Calu3 (cell line): ENCODE measurements at places on chromosomes 13 and 19. TPM values are rescaled to one million over a fixed set of nuclear protein-coding genes. Genes with fewer than 3 reads are reported as not detected.

DNA sequence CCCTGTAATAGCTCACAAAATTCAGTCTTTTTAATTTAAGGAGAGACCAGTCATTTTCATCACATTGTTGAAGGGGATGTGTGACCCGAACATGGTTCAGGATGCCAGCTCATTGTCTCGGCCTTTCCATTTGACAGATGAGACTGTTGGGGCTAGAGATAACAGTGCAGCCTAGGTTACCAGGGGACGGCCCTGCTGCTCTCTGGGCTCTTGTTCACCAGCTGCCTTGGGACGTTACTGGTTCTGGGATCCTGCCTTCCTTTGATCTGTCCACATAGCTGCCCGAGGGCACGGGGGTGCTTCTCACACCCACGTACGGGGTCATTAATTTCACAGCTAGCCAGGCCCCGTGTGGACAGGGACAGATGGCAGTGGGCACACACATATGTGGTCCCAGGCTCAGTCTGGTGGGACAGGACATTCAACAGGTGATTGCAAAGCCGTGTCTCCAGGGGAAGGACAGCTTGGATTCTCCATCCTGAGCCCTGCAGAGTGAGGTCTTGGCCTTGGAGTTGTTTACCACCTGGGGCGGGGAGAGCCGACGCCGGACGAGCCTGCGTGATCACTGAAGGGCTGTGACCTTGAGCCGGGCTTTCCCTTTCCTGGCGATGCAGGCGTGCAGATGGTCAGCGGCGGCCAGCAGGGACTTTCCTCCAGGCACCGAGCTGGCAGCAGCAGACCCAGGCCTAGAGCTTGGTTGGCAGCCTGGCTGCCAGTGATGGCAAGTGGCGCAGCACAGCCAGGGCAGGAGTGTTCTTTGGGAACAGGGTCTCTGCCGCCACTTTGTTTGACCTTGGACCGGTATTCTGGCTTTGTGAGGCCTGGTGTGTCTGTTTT is 26.7 kb upstream of the NPAS1 start:
- no peak for DNase-seq
- H3K4me3 ChIP-seq = no peak overlapping the region
- H3K36me3 ChIP-seq = peaks cover 29% of the 10 kb centered on the region
- no peak overlapping the region for H3K27ac ChIP-seq

DNA sequence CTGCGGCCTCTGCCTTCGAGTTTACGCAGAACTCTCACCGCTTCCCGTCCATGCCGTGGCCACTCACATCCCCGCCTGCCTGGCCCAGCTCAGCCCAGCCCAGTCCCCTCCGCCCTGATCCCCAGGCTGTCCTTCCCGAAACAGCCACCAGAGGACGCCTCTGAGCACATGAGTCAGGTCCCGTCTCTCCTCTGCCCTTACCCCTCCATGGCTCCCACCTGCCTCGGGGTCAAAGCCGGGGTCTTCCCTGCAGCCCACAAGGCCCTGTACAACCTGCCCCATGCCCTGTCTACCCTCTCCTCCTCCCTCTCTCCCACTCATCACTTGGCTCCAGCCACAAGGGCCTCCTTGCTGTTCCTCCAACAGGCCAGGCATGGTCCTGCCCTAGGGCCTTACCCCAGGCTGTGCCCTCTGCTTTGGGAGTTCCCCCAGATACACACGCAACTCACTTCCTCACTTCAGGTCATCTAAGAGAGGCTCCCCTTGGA is 8.1 kb upstream of the SEMA6B start:
- no peak overlapping the region for H3K27ac ChIP-seq
- peaks cover 13% of the 10 kb centered on the region for H3K27me3 ChIP-seq
- H3K4me3 ChIP-seq = no peak overlapping the region
- peak; percentile 73 for DNase-seq
- H3K4me1 ChIP-seq = no peaks in the 10 kb centered on the region

- no peaks in the 10 kb centered on the region for H3K4me1 ChIP-seq
- peaks cover 6% of the 10 kb centered on the region for H3K36me3 ChIP-seq
- no peak for DNase-seq
- H3K4me3 ChIP-seq = no peak overlapping the region
Observed at GRCh38 chr13:41199079-41199478, 4.7 kb upstream of the KBTBD7 start.

DNA sequence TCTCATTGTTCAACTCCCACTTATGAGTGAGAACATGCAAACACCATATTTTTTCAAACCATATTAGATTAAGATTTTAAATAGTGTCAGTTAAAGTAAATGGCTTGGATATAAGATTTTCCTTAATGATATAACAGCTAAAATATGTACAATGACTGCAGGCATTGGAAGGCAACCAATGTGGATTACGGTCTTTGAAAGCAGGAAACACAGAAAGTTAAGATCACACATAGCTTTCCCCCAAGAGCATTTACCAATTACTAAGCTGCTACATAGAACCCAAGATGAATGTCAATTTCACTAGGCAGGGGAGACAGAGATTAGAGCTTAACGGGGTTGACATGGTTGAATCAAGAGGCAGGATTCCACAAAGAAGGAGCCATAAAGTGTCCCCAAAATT is 173.2 kb upstream of the TRPC4 start:
- no peak overlapping the region for H3K4me3 ChIP-seq
- no peaks in the 10 kb centered on the region for H3K4me1 ChIP-seq
- H3K27ac ChIP-seq = no peak overlapping the region
- H3K36me3 ChIP-seq = no peaks in the 10 kb centered on the region
- no peaks in the 10 kb centered on the region for H3K27me3 ChIP-seq

- H3K4me3 ChIP-seq = no peak overlapping the region
- H3K27ac ChIP-seq = no peak overlapping the region
- no peak for DNase-seq
- no peaks in the 10 kb centered on the region for H3K27me3 ChIP-seq
- peaks cover 8% of the 10 kb centered on the region for H3K4me1 ChIP-seq
Observed at GRCh38 chr13:106468744-106469590, 66.5 kb downstream of the EFNB2 start.

DNA sequence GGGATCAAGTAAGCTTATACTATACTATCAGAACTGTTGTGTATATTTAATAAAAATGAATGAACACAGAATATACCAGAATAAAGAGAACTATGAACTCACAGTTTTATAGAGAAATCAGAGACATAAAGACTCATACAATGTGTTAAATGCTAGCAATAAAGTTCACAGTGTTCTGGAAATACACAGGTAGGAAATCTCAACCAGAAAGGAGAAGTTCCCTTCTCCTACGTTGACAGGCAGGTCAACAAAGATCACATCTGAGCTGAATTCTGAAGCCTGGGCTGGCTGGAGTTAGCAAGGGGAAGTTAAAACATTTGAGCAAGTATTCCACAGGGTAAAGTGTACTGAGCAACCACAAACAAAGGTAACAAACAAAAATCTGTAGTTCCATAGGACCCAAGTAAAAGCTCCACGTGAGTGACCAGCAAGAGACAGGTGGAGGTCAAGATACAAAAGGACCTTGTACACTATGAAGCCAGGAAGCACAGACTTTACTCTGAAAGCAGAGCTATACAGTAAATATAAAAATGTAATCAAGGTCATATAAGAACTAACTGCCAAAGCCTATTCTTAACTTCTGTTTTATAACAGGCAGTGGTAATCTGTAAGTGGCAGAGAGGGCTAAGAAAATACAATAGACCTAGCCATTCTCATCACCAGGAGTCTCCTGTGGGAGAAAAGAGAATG is 13.0 kb downstream of the FBXL3 start:
- no peaks in the 10 kb centered on the region for H3K36me3 ChIP-seq
- H3K4me3 ChIP-seq = no peak overlapping the region
- H3K4me1 ChIP-seq = no peaks in the 10 kb centered on the region
- H3K27me3 ChIP-seq = no peaks in the 10 kb centered on the region
- no peak overlapping the region for H3K27ac ChIP-seq

DNA sequence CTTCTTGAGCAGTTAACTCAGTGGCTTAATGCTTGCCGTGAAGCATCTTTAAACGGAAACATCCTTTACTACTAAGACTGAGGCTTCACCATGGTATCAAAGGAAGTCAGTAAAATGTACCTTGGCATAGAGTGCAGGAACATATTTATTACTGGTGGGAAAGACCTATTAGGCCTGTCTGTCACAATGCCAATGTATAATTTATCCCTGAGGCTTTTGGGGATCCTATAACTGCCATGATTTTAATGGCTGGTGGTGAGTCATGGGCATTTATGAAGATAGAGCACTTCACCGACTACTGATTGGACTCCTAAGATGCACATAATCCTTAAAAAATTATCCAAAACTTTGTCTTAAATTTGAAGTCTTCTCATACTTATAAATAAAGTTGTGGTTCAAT is 79.6 kb downstream of the FGF14 start:
- no peak for DNase-seq
- peaks cover 8% of the 10 kb centered on the region for H3K4me1 ChIP-seq
- no peak overlapping the region for H3K27ac ChIP-seq
- no peaks in the 10 kb centered on the region for H3K36me3 ChIP-seq
- H3K4me3 ChIP-seq = no peak overlapping the region

IZUMO2 gene
- total RNA-seq = not detected in 2 replicates

DNA sequence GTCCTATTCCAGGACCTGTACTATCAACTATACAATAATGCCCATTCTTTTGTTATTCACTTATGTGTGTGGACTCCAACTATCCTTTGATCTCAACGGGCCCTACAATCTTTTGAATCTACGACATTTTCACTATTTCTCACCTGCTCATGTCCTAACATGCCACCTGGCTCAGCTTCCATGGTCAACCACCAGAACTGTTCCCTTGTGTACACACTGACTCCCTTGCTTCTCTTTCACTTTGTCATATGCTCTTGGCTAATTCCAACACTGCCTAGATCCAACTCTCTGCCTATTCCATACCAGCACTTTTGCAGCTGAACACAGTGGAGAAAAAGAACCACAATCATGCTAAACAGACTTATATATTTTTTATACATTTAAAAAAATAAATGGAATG is 53.1 kb downstream of the MICU2 start:
- no peak overlapping the region for H3K4me3 ChIP-seq
- DNase-seq = no peak
- no peaks in the 10 kb centered on the region for H3K36me3 ChIP-seq
- H3K27ac ChIP-seq = no peak overlapping the region
- no peaks in the 10 kb centered on the region for H3K27me3 ChIP-seq

GZMM gene
- 0.42 TPM in 1 of 2 replicates, not detected in the other for total RNA-seq

WASF3 gene
- total RNA-seq = 8.7 and 10.1 TPM in 2 replicates
